Sigmoid colon (tissue), 7 donors: ENCODE measurements at places on chromosomes 4 and X. TPM values are rescaled to one million over a fixed set of nuclear protein-coding genes. Genes with fewer than 3 reads are reported as not detected.

- DNase-seq, result no peak
These were observed 427.9 kb downstream of the STIM2 start for GRCh38 chr4:27288496-27288895.

DNA sequence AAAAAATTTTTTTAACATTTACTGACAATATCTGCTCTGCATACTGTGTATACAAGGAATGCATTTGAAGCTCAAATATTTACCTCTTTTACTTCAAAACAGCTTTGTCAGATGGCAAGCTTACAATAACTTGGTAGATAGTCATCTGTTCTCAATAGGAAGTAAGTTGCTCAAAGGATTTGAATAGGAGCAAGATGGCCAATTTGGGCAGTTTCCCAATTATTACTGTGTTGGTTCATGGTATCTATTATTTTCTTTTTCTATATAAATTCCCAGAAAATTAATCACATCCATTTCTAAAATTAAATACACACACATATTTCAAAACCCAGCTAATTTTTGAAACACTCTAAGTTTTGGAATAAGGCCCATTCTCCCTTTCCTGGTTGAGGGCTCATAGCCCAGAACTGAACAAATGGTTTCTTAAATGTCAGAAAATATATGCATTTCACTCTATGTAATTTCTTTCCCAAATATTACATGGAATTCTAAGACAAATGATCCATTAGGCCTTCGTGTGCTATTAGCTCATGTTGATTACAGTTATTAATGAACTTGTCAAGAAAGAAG is 60.2 kb upstream of the BLTP1 start:
- no peak for DNase-seq

- no peak for DNase-seq
These were observed 84.5 kb downstream of the CD99L2 start for GRCh38 chrX:150813922-150814321.

Gene MSANTD1
- not detected for polyA plus RNA-seq

Gene KIAA1210
- polyA plus RNA-seq, result not detected

Gene PLA2G12A
- 94.8 TPM for polyA plus RNA-seq

DNA sequence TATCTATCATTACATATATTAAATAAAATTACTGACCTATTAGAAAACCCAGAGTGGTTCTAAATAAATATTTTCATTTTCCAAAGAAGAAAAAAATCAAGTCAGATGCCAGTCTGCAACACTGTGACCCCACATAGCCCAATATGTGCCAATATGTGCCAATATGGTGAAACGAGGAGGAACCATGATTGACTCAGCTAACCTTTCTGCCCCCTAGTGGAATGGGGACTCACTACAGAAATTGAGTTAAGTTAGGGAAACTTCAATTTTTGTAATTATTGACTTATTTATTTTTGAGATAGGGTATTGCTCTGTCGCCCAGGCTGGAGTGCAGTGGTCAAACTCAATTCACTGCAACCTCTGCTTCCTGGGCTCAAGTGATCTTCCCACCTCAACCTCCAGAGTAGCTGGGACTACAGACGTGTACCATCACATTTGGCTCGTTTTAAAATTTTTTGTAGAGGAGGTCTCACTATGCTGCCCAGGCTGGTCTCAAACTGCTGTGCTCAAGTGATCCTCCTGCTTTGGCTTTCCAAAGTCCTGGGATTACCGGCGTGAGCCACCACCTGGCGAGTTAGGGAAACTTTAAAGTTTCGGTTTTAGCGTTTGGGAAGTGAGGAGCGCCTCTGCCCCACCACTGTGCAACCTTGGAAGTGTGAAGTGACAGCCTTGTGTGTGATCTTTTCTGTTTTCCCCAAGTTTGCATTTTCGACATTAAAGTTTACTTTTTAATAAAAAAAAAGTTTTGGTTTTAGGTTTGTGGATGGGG is 116.8 kb upstream of the SHISA3 start:
- no peak for DNase-seq

GRCh38 chrX:140507982-140508305 is 3.1 kb upstream of the SOX3 start:
- no peak for DNase-seq

Gene DKK2
- 0.35 TPM for polyA plus RNA-seq

Gene HSFX1
- polyA plus RNA-seq, result 0.71 TPM

DNA sequence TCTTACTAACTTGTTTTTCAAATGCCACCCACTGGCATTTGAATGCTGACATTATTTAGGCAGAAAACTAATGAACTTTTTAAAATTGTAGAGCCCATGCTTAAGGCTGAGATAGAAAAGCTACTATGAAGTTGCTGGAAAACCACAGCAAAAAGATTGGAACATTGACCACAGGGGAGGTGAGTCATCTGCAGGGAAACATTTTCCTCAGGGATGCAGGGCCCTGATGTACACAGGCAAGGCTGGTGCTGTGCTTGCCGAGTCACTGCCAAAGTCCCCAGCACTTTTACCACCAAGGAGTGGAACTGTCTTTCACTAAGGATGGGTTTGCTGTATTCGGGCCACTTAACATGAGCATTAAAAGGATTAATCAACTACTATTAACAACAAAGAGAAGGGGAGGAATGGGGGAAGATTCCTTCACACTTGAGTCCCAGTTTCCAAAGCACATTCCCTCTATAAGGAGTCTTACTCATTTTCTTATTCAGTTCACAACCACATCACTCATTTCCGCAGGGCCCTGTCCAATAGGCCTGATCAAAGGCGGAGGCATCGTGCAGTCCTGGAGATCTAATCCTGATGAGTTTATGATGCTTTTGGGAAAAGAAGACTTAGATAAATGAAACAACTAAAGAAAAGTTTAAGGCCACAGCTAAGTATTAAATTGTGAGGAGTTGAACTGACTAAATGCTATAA is 202.9 kb upstream of the NPY2R start:
- no peak for DNase-seq

- DNase-seq, result no peak
These were observed 521.2 kb downstream of the STIM2 start for GRCh38 chr4:27381815-27382214.

- no peak for DNase-seq
These were observed 75.8 kb downstream of the NBDY start for GRCh38 chrX:56804867-56805266.

GRCh38 chr4:1401409-1402020 is 4.7 kb downstream of the NKX1-1 start:
- peak; percentile 49 for DNase-seq

Gene GLRA3
- polyA plus RNA-seq, result 0.04 TPM

Gene RAB40AL
- 0.19 TPM for polyA plus RNA-seq

Gene CYTL1
- 0.54 TPM for polyA plus RNA-seq

DNA sequence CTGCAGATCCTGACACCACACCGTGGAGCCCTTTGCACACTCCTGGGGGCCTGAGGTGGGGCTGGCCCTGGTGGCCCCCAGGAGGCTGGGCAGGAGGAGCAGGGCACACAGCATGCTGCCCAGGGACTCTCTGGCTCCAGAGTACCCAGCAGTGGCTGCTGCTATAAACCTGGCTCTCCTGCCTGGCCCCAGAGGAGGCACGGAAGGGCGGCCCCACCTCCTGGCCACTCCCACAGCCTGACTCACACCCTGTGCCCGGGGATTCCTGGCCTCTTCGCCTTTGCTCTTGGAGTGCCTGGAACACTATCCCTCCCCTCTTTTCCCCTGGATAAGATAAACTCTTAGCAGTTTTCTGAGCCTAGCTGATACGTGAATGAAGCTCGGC is at the start of gene PSAPL1:
Gene PSAPL1, minus strand, starts transcription at position 165 of the 385 bp plus-strand sequence. Its CDS starts 51 bp downstream, at position 114.
- DNase-seq, result no peak

- no peak for DNase-seq
These were observed 16.2 kb downstream of the SH3RF1 start for GRCh38 chr4:169254546-169254983.

DNA sequence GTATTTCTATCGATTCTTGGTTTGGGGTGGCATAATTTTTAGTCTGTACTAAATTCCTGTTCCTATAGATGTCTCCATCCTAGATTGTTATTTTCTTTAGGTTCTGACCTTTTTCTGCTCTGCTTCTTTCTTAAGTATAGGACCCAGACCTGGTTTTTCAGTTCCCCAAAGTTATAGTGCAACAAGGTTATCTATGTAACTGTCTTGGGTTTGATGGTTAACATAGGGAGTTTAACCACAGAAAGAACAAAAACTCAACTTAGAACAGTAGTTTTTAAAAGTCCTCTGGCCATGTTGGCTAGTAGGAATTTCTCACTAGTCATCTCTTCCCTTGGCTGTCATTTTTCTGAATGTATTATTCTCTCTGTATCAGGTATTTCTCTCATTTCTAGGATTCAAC is 38.8 kb upstream of the MAD2L1 start:
- no peak for DNase-seq

- DNase-seq, result no peak
These were observed 205.6 kb upstream of the HS3ST1 start for GRCh38 chr4:11634283-11634682.

Gene FGA
- polyA plus RNA-seq, result 0.38 TPM

DNA sequence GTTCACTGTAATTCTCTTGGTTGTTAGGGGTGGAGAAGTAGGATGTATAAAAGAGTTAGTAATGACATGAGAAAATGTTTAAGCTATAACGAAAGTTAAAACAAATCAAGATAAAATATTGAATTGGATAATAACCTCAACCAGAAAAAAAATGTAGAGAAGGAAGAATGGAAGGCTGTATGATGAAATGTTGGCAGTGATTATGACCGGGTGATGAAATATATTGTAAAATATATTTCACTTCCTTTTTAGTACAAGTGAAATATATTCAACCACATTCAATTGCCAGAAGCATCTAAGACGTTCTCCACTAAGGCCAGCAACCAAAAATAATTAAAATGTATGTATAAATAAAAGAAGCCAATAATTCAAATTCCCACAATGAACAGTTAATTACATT is 309.3 kb upstream of the FGF13 start:
- no peak for DNase-seq

Gene APELA
- polyA plus RNA-seq, result not detected

- DNase-seq, result no peak
These were observed 142.7 kb downstream of the RPA4 start for GRCh38 chrX:97026406-97026805.

Gene TKTL2
- not detected for polyA plus RNA-seq

Gene STOX2
- polyA plus RNA-seq, result under 0.01 TPM

- peak; percentile 88 for DNase-seq
These were observed at the start of gene SH3BP2 for GRCh38 chr4:2792711-2793585. TSS of gene SH3BP2 (plus strand) at chr4:2793085. CDS start at chr4:2820618, 27,533 bp downstream.

GRCh38 chrX:28639451-28639850 is 52.2 kb downstream of the IL1RAPL1 start:
- no peak for DNase-seq

Gene KLF8
- 3.5 TPM for polyA plus RNA-seq

Gene BMP3
- polyA plus RNA-seq, result 4.2 TPM

- no peak for DNase-seq
These were observed 253.2 kb downstream of the TENM3 start for GRCh38 chr4:182496408-182496807.

Gene RAI2
- polyA plus RNA-seq, result 24.6 TPM

GRCh38 chr4:26377328-26378311 is 56.8 kb downstream of the RBPJ start:
- no peak for DNase-seq

- DNase-seq, result no peak
These were observed 3.6 kb downstream of the APOO start for GRCh38 chrX:23904096-23904495.

DNA sequence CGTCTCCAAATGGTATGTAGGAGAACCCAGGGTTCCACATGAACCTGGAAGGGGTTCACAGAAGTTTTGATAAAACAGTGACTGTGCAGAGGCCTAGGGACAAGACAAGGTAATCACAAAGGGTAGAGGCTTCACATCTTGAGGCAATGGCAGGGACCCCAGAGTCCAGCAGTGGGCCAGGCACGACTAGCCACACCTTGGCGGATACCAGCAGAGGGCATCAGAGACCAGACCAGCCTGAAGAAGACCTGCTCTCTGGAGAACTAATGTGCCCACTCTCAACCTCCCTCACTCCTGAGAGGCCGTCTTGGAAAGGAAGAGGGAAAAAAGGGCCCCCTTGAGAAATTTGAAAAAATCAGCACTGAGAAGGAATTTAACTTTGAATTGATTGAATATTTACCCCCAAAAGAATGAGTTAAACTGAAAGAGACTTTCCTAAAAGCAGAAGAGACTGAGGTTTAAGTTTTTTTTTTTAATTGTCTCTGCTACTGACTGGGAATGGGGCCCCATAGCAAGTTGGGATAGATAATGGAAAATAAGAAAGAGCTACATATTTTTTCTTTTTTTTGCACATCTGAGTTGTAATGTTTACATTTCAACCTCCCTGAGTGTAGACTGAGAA is 243.8 kb upstream of the JADE1 start:
- peak; percentile 72 for DNase-seq

GRCh38 chrX:68665502-68665901 is 18.0 kb downstream of the STARD8 start:
- no peak for DNase-seq

Gene AMTN
- not detected for polyA plus RNA-seq

- DNase-seq, result no peak
These were observed 32.9 kb downstream of the STIM2 start for GRCh38 chr4:26893491-26893890.

Gene DCHS2
- polyA plus RNA-seq, result under 0.01 TPM

DNA sequence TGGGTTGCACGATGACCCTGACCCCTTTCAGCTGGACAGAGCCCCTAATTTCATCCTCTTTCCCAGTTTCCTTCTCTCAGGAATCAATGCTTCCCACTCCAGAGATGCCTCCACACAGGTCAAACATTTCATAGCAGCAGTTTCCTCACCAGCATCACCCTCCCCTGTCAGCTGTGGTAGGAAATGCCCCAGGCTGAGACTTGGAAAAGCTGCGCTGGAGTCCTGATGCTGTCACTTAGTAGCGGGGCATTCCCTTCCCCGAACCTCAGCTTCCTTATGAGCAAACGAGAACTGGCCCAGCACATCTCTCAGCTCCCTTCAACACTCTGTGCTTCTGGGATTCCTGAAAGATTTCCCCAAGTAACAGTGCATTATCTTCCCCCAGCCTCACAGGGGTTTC is 2.7 kb downstream of the GJB1 start:
- DNase-seq, result no peak

DNA sequence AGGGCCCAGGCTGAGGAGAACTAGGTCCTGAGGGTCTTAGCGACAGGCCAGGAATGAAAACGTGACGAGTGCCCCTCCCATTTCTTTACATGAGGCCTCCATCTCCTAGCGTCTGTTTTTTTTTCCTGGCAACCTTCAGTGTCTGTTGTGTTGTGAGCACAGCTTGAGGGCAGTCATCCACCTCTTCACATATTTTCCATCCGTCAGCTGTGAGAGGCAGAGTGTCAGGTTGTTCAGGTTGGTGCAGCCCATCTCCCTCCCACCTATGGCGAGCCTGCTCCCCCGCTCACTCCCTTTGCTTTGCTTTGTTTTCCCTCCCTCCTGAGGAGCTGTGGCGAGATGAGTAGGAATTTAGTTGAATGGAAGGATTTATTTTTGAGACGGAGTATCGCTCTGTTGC is 51.7 kb upstream of the CHRNA9 start:
- peak; percentile 27 for DNase-seq

GRCh38 chr4:99536271-99536670 is 25.4 kb downstream of the C4orf17 start:
- DNase-seq, result no peak

DNA sequence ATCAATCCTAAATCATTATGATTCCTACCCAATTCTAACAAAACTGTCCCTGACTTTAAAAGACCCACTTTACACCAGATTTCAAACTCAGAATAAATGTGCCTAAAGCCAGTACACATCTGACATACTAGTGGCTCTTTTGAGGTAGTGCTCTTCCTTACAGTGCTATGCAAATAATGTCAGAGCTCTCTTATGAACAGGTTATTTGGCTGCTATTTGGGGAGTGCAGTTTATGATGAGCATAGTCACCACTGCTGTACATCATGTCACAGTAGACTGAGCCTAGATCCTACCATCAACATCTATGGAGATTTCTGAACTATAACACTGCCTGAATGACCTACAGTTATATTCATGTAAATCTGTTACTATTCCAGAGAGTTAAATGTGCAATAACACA is 50.4 kb upstream of the PAGE5 start:
- no peak for DNase-seq

Gene TMEM154
- polyA plus RNA-seq, result 0.69 TPM

GRCh38 chrX:15465347-15465746 is 27.8 kb downstream of the PIR start:
- DNase-seq, result peak; percentile 70
